Prostate gland (tissue), 2 donors: ENCODE measurements at places on chromosomes 12 and 14. TPM values are rescaled to one million over a fixed set of nuclear protein-coding genes. Genes with fewer than 3 reads are reported as not detected.
A peak's percentile ranks its signal among the peaks of the same experiment; 100 is the strongest.

- H3K36me3 ChIP-seq: no peaks in the 10 kb centered on the region
- no peak overlapping the region for H3K27ac ChIP-seq
- H3K4me3 ChIP-seq: no peak overlapping the region
- H3K4me1 ChIP-seq: no peaks in the 10 kb centered on the region
Observed at GRCh38 chr12:89977405-89978085, 268.9 kb upstream of the ATP2B1 start.

- H3K4me1 ChIP-seq: no peaks in the 10 kb centered on the region
- H3K4me3 ChIP-seq: no peak overlapping the region
- no peaks in the 10 kb centered on the region for H3K36me3 ChIP-seq
- H3K27me3 ChIP-seq: no peaks in the 10 kb centered on the region
- DNase-seq: no peak
- H3K27ac ChIP-seq: no peak overlapping the region
Observed at GRCh38 chr12:81930037-81930436, 170.9 kb upstream of the PPFIA2 start.

GRCh38 chr12:44286336-44286735 lies 450.5 kb downstream of the TMEM117 start:
- no peak overlapping the region for H3K27ac ChIP-seq
- H3K27me3 ChIP-seq: no peaks in the 10 kb centered on the region
- H3K36me3 ChIP-seq: no peaks in the 10 kb centered on the region

- H3K27me3 ChIP-seq: no peaks in the 10 kb centered on the region
- no peak for DNase-seq
- H3K4me3 ChIP-seq: no peak overlapping the region
- no peaks in the 10 kb centered on the region for H3K36me3 ChIP-seq
- H3K27ac ChIP-seq: no peak overlapping the region
- H3K4me1 ChIP-seq: no peaks in the 10 kb centered on the region
Observed at GRCh38 chr14:96581902-96582301, 79.7 kb downstream of the PAPOLA start.

GRCh38 chr12:120118321-120119061 lies 1.9 kb upstream of the RAB35 start:
- peaks cover 14% of the 10 kb centered on the region for H3K4me1 ChIP-seq
- H3K27ac ChIP-seq: no peak overlapping the region
- H3K4me3 ChIP-seq: no peak overlapping the region
- H3K36me3 ChIP-seq: no peaks in the 10 kb centered on the region

GRCh38 chr12:47312808-47313426 lies 233.2 kb upstream of the AMIGO2 start:
- H3K4me1 ChIP-seq: no peaks in the 10 kb centered on the region
- H3K27me3 ChIP-seq: no peaks in the 10 kb centered on the region
- no peak overlapping the region for H3K4me3 ChIP-seq
- DNase-seq: no peak

GRCh38 chr14:51867741-51868140 lies 7.3 kb downstream of the GNG2 start:
- no peak for DNase-seq
- H3K27me3 ChIP-seq: no peaks in the 10 kb centered on the region
- no peak overlapping the region for H3K27ac ChIP-seq
- no peak overlapping the region for H3K4me3 ChIP-seq
- no peaks in the 10 kb centered on the region for H3K36me3 ChIP-seq

- H3K27ac ChIP-seq: no peak overlapping the region
- DNase-seq: no peak
- no peaks in the 10 kb centered on the region for H3K4me1 ChIP-seq
- peaks cover 4% of the 10 kb centered on the region for H3K27me3 ChIP-seq
- H3K4me3 ChIP-seq: no peak overlapping the region
Observed at GRCh38 chr12:111006621-111007020, 86.2 kb upstream of the MYL2 start.

GRCh38 chr12:72432037-72432604 lies 160.0 kb downstream of the TRHDE start:
- H3K4me1 ChIP-seq: no peaks in the 10 kb centered on the region
- H3K36me3 ChIP-seq: no peaks in the 10 kb centered on the region

- no peaks in the 10 kb centered on the region for H3K27me3 ChIP-seq
- no peak overlapping the region for H3K27ac ChIP-seq
Observed at GRCh38 chr12:117069926-117070900, 29.0 kb downstream of the TESC start.

DNA sequence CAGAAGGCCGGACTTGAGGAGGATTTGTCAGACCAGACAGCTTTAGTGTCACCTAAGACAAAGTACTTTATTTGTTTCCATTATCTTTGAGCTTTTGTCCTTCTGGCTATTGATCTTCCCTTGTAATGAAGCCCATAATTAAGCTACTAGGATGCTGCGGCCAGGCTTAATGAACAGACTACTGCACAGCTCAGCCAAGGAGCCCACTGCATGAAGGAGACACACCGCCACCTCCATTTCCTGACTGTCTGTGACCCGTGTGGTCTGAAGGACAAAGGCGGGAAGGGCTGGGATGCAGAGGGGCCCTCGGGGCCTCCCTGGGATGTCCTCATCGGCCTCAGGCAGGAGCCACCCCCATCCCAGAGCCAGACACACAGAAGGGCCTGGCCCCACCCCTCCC lies 31.0 kb upstream of the GALNT9 start:
- no peak overlapping the region for H3K27ac ChIP-seq
- no peak for DNase-seq
- H3K27me3 ChIP-seq: no peaks in the 10 kb centered on the region
- H3K4me3 ChIP-seq: no peak overlapping the region
- no peaks in the 10 kb centered on the region for H3K36me3 ChIP-seq

DNA sequence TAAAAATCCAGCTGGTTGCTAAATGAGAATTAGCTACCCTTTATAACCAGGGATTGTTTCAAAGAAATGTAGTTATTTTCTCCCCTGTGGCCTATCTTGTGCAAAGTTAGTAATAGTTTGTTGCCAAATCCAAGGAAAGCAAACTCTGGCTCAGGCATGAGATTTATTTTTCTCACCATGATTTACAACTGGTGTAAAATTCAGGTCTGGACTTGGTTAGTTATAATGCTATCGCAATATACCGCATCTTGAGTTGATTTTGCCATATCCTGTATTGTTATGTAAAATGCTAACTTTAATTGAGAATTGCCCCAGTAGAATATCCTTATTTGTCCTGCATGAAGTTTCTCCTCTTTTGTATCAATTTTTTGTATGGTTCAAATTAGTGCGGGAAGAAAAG lies 135.5 kb downstream of the CRADD start:
- no peaks in the 10 kb centered on the region for H3K36me3 ChIP-seq
- H3K4me1 ChIP-seq: peaks cover 34% of the 10 kb centered on the region
- peak overlapping the region; percentile 96 for H3K27ac ChIP-seq

DNA sequence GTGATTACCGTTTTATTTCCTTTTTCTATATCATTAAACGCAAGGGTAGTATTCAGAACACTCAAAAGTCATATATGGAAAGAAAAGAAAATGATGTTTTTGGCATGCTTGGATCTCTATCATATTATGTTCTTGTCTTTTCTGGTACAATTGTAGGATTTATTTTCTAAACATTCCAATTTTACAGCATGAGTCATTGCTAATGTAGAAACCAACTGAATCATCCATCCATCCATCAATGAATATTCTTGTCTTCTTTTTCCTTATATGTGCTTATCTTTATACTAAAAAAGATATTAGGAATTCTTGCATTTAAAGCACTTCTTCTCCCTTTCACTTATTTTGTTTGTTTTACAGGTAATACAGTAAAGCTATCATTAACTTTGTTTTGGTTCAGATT lies 20.4 kb upstream of the AMIGO2 start:
- H3K27me3 ChIP-seq: no peaks in the 10 kb centered on the region
- no peaks in the 10 kb centered on the region for H3K4me1 ChIP-seq
- H3K27ac ChIP-seq: no peak overlapping the region
- H3K4me3 ChIP-seq: no peak overlapping the region
- DNase-seq: no peak
- no peaks in the 10 kb centered on the region for H3K36me3 ChIP-seq

DNA sequence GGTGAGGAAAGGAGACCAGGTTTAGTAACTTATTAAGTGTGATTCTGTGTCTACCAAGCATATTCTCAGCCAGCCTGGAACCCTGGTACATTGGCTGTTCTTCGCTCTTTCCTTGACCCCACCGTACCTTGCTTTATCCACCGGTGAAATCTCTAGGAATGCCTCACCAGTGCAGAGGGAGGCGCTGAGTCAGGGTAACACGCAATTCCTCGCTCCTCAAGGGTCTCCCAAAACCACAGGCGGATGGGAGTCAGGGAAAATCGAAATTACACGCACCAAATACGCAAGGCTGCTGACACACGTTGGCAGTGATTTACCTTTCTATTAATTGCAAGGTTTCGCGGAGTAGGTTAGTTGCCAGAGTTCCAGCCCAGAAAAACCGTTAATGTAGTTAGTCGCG lies 845 bp downstream of the L3HYPDH start:
- DNase-seq: no peak
- H3K4me3 ChIP-seq: peak overlapping the region; percentile 81
- H3K27ac ChIP-seq: peak overlapping the region; percentile 95
- H3K4me1 ChIP-seq: no peaks in the 10 kb centered on the region
- no peaks in the 10 kb centered on the region for H3K36me3 ChIP-seq
- no peaks in the 10 kb centered on the region for H3K27me3 ChIP-seq

GRCh38 chr12:47321436-47321835 lies 241.7 kb upstream of the AMIGO2 start:
- H3K27me3 ChIP-seq: no peaks in the 10 kb centered on the region
- H3K4me1 ChIP-seq: no peaks in the 10 kb centered on the region
- H3K36me3 ChIP-seq: no peaks in the 10 kb centered on the region
- H3K27ac ChIP-seq: no peak overlapping the region
- no peak for DNase-seq
- H3K4me3 ChIP-seq: no peak overlapping the region

- DNase-seq: no peak
- H3K4me1 ChIP-seq: no peaks in the 10 kb centered on the region
- H3K36me3 ChIP-seq: no peaks in the 10 kb centered on the region
- H3K27ac ChIP-seq: no peak overlapping the region
- no peak overlapping the region for H3K4me3 ChIP-seq
Observed at GRCh38 chr14:106204063-106204462, 677.7 kb downstream of the TMEM121 start.

- DNase-seq: peak; percentile 62
- no peaks in the 10 kb centered on the region for H3K27me3 ChIP-seq
- H3K27ac ChIP-seq: no peak overlapping the region
- H3K4me3 ChIP-seq: no peak overlapping the region
- H3K36me3 ChIP-seq: no peaks in the 10 kb centered on the region
Observed at GRCh38 chr14:91177073-91178034, 63.5 kb downstream of the DGLUCY start.

GRCh38 chr14:26276757-26277156 lies 321.1 kb downstream of the NOVA1 start:
- no peaks in the 10 kb centered on the region for H3K4me1 ChIP-seq
- DNase-seq: no peak
- no peaks in the 10 kb centered on the region for H3K27me3 ChIP-seq

DNA sequence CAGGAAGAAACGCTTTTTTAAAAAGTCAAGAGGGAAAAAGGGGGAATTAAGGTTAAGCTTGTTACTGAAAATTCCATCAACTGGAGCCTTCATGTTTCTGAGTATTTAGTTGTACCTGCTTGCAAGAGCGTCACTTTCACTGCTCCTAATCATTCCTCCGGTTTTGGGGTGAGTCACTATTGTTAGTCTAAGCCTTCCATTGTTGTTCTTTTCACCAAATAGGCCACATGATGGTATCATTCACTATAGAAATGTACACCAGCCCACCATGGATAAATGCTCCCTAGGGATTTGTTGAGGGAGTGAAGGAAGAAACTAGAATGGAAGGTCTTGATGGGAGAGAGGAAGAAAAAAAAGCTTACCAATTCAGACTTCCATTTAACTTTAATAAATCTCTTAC lies 3.0 kb downstream of the IL22 start:
- H3K36me3 ChIP-seq: no peaks in the 10 kb centered on the region
- H3K4me3 ChIP-seq: no peak overlapping the region
- no peak for DNase-seq
- H3K4me1 ChIP-seq: no peaks in the 10 kb centered on the region
- no peak overlapping the region for H3K27ac ChIP-seq

GRCh38 chr12:28258998-28259397 lies 68.7 kb downstream of the CCDC91 start:
- H3K4me3 ChIP-seq: no peak overlapping the region
- no peak overlapping the region for H3K27ac ChIP-seq
- no peaks in the 10 kb centered on the region for H3K27me3 ChIP-seq

DNA sequence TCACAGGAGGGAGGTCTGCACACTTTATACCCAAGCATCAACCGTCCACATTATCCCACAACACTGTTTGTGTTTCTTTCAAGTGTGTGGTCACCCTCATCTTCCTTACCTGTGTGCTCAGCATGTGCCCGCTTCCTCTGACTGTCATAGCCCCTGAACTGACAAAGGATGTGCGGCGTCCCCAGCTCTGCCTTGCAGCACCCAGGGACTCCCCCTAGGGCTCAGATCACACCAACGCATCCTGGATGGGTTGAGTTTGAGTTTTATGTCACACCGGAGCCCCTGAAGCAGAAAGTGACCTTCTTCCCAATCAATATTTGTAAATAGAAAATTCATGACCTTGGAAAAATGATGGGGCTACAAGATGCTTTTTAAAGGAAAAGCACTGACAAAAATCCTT lies 770.7 kb upstream of the TMEM132C start:
- no peaks in the 10 kb centered on the region for H3K27me3 ChIP-seq
- H3K27ac ChIP-seq: no peak overlapping the region
- H3K4me1 ChIP-seq: no peaks in the 10 kb centered on the region
- no peak overlapping the region for H3K4me3 ChIP-seq
- no peaks in the 10 kb centered on the region for H3K36me3 ChIP-seq
- no peak for DNase-seq

DNA sequence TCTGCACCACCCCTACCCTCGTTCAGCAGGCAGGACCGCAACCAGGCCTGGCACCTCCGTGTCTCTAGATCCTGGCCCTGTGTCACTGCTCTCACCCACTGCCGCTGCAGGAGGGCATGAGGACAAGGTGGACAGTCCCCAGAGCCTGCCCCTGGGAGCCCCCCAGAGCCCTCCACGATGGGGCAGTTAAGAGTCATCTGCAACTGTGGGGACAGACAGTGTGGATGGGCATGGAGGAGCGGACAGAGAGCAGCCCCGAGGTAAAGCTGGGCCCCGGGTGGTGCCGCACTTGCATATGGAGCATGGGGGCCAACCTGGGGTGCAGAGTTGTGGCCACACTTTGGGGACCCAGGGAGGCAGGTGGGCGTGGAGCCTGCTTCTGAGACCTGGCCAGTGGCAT lies 905.1 kb upstream of the USP15 start:
- H3K27ac ChIP-seq: no peak overlapping the region
- no peaks in the 10 kb centered on the region for H3K36me3 ChIP-seq
- no peaks in the 10 kb centered on the region for H3K27me3 ChIP-seq

Gene SLC17A8
- not detected for total RNA-seq

Gene CKB
- total RNA-seq: 1,838 TPM

Gene PSMC6
- total RNA-seq: 73.3 TPM

Gene FLVCR2
- 3.1 TPM for total RNA-seq

Gene SCN8A
- 10.4 TPM for total RNA-seq

Gene SAMD15
- 0.96 TPM for total RNA-seq

Gene PAH
- total RNA-seq: 4.1 TPM

Gene MYO1H
- total RNA-seq: not detected

Gene PFDN5
- 673 TPM for total RNA-seq

Gene RIN3
- total RNA-seq: 8.8 TPM

Gene SMIM41
- 7.5 TPM for total RNA-seq

Gene GRIP1
- 5.2 TPM for total RNA-seq
